ENCODE measurements at places on chromosomes 12 and 14.

DNA sequence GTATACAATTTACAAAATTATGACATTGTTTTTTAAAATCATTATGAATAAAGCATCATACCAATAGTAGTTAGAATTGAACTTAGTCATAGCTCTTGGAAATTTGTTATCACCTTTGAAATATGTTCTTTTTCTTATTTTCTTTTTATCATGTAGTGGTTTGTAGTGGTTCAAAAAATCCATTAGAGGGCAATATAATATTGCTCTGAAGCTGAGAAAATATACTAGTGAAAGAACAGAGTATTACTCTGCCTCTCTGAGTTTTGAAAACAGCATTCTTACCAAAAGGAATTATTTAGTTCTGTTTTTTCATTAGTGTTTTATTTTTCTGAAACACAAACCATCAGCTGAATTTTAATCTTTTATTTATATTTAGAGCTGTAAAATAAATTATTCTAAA lies 76.2 kb downstream of the PDZRN4 start:
- peak; percentile 25 for DNase-seq

DNA sequence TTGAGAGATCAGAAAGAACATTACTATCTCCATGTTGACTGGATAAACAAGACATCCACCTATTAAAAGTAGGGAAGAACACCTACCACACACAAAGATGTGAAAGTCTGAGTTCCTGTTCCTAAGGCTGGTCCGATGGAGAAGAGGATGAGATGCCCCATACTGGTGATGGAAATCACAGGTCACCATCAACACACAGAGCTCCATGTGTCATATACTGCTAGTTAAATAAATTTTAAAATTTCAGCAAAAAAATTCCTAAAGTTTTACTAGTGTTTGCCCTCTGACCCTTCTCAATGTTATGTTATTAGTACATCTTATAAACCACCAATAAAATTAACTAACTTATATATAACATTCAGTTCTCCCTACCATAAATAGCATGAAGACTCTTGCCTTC lies 59.1 kb downstream of the KCNA5 start:
- DNase-seq = no peak

DNA sequence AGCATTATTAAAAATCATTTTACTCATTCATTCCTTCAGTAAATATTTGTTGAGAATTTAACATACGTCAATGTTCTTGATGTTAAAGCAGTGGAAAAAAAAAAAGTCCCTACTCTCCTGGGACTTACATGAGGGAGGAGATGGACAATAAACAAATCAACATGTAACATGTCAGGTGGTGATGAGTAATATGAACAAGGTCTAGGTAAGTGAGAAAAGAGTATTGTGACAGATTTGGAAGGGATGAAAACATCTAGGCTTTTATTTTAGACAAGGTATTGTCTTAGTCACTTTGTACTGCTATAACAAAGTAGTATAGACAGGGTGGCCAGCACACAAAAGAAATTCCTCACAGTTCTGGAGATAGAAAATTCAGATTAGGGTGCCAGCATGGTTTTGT lies 167.2 kb downstream of the FSCB start:
- DNase-seq = no peak

DNA sequence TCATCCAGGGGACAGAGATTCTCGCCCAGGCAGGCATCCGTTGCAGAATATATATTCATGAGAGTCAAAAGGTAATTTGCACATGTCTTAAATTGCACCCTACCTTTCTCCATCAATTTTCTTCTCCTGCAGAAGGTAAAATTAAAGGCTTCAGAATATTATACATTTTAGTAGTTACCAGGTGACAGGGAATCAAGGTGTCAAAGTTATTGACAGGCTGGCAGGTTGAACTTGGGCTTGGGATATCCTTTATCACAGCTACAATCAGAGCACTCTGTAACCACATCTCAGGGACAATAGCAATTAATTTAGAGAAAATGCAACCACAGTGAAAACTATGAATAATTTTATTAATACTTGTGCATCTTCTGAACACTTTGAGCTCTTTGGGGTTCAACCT lies 66.9 kb upstream of the GSC start:
- DNase-seq = no peak

- DNase-seq = no peak
Measured at GRCh38 chr14:101891471-101891870, 72.9 kb upstream of the DYNC1H1 start.

GRCh38 chr14:98705871-98706300 lies 566.1 kb downstream of the BCL11B start:
- no peak for DNase-seq

GRCh38 chr12:49952391-49953055 lies 2.0 kb downstream of the AQP2 start:
- no peak for DNase-seq

DNA sequence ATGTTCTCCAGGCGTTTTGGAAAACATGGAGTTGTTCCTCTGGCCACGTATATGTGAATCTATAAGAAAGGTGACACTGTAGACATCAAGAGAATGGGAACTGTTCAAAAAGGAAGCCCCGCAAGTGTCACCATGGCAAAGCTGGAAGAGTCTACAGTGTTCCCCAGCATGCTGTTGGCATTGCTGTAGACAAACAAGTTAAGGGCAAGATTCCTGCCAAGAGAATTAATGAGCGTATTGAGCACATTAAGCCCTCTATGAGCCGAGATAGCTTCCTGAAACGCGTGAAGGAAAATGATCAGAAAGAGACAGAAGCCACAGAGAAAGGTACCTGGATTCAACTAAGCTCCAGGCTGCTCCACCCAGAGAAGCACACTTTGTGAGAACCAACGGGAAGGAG lies 92.5 kb upstream of the EIF5 start:
- DNase-seq = no peak

DNA sequence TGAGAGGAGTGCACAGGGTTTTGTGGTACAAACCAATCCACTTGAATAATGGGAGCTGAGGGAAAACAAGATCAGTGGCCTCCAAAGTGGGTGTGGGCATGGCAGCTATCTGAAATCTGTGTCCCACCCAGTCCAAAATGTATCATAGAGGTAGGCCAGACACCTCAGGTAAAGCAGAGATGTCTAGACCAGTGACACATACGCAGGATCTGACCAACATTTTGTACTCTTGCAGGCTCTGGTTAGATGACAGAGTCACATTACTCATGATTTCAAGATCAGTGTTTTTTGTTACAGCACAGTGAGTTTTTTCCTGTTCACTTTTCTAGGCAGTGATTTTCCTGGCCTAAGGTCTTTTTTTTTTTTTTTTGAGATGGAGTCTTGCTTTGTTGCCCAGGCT lies 211.8 kb downstream of the PCNX1 start:
- DNase-seq = no peak

- DNase-seq = no peak
Measured at GRCh38 chr12:69433653-69434052, 36.5 kb upstream of the FRS2 start.

- no peak for DNase-seq
Measured at GRCh38 chr14:77488558-77488957, 10.1 kb downstream of the ISM2 start.

DNA sequence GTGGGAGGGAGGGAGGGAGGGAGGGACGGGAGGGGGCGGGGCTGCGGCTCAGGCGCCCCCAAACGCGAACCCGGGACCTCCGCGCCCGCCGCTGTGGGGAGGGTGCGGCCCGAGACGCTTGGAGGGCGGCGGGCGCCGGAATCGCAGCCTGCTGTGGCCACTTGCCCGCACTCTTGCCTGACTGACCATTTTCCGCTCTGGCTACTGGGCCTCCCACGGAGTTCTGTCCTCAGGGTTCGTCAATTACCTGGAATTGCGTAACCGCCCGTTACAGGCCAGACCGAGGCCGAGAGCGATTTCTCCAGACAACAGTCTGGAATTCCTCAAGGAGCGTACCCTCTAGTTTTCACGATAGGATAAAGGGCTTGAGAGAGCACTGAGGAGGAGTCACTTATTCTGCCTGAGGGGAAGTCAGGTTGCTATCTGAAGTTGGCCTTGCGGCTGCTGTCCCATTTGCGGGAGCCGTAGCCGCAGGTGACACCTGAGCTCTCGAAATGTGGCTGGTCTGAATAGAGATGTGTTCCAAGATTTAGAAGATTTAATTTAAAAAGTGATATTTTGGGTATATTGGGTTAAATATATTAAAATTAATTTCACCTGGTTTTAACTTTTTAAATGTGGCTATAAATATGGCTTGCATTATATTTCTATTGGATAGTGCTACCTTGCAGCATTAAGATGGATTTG lies 446 bp upstream of the ZNF641 start:
- DNase-seq = peak; percentile 91

GRCh38 chr12:111942557-111942956 lies 70.4 kb downstream of the TMEM116 start:
- no peak for DNase-seq

DNA sequence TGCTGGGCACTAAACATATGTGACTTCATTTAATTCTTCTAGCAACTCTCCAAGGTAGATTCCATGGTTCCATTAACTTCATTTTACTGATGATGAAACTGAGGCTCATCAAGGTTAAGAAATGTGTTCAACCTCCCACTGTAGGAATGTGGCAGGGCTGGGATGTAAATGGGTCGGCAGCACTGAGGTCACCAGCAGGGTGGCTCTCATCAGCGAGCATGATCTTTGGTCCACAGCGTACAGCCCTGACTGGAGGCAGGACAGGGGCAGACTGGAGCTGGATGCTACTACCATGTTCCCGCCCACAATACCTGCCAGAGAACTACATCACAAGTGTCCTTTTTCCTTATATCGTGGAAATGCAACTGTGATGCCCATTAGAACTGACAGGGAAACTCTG lies 4.6 kb downstream of the APPL2 start:
- DNase-seq = no peak

DNA sequence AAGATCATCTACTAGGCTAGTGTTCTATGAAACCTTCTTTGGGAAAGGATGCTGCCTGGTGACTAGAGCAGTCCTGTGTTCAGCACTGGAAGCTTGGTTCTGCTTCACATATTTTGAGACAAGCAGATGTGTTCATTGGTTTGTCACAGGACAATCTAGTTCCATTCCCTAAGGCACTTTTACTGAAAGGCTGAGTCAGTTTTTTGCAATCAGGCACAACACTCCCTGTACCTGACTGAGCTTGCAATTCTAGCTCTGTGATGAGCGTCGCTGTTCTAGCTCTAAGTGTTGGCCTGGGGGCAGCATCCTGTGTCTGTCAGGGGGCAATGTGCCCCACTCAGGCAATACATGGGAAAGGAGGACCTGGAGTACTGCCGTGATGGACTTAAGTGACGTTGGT lies 144.4 kb downstream of the CAND1 start:
- DNase-seq = peak; percentile 68

DNA sequence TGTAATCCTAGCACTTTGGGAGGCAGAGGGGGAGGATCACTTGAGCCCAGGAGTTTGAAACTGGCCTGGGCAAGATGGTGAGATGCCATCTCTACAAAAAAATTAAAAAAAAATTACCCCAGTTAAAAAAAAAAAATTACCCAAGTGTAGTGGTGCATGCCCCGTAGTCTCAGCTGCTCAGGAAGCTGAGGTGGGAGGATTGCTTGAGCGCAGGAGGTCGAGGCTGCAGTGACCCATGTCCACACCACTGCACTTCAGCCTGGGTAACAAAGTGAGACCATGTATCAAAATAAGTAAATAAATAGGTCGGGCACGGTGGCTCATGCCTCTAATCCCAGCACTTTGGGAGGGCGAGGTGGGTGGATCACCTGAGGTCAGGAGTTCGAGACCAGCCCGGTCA lies 128.8 kb downstream of the VRK1 start:
- DNase-seq = no peak

DNA sequence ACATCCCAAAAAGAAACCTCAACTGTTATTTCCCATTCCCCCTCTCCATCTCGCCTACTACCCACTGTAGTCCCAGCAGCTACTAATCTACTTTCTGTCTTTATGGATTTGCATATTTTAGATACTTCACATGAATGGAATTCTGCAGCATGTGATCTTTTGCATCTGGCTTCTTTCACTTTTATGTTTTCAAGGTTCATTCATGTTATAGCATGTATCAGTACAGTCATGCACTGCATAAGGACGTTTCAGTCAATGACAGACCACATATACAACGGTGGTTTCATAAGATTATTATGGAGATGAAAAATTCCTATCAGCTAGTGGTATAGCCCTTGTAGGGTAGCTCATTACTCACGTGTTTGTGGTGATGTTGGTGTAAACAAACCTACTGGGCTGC lies 24.5 kb downstream of the PCNX4 start:
- no peak for DNase-seq

GRCh38 chr12:132720606-132721345 lies 10.1 kb downstream of the PGAM5 start:
- DNase-seq = no peak

- no peak for DNase-seq
Measured at GRCh38 chr12:95411466-95411865, 62.5 kb upstream of the METAP2 start.

DNA sequence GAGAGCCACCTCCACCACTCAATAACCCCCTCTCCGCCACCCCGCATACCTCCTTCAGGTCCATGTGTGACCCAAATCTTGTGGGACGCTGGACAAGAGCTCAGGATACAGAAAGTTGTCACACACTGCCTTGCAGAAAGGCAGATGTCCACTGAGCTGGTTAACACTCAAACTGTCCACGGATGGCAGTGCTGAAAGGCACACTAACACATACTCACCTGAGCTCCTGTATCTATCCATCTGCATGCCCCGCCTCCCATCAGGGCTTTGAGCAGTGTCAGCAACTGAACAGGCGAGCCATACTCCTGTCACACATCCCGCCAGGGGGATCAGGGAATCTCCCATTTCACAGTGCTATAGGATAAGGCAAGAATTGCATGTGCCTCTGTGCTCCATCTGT lies 642.0 kb downstream of the GALC start:
- no peak for DNase-seq

DNA sequence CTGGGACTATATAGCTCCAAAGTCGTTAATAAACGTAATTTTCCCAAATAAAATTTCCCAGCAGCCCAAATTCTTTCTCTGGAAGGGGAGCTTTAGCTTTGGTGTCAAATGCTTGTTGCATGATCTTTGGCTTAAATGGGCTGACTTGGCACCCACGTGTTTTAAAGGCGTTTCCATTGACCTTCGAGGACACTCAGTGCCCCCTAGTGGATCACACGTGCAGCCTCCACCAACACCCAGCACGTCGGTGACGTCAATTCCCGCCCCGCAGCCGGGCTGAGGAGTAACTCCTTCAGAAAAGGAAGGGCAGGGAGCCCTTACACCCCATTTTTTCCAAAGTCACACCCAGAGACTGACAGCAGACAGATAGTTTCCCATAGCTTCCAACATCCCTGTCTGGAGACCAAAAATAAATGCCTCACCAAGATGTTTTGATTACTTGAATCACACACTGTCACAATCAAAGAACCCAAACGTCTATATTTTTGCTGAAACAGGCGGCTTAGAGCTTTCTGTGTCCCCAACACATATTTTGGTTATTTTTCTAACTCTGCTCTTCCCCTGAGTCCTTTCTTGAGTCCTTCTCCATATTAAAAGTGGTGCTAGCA lies 707.9 kb downstream of the AACS start:
- no peak for DNase-seq
